Hematopoietic multipotent progenitor cell treated with erythropoietin and hydrocortisone succinate and interleukin-3 and kit ligand, for 6 days (in vitro differentiated cells): ENCODE measurements at places on chromosomes 11 and 22.

- no peak for DNase-seq
Measured at GRCh38 chr11:135046986-135047385, 634.9 kb upstream of the B3GAT1 start.

GRCh38 chr22:31313366-31314147, 21.3 kb upstream of the PIK3IP1 start:
- peak; percentile 71 for DNase-seq

DNA sequence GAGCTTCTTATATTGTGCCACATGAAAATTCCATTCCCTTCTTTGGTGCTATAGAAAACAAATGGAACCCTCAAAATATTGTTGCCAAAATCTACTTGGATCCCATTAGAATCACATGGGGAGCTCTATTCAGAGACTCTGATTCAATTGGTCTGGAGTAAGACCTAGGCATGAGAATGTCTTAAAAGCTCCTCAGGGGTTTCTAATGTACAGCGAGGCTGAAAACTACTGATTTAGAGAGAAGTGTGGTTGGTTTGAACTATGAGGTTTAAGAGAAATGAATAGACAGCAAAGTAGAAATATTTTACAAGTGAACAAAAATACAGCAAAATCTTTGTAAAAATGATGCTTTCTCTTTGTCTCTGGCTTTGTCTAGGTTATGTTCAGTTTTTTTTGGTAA, 514.7 kb downstream of the CNTN5 start:
- DNase-seq, result no peak

- no peak for DNase-seq
Measured at GRCh38 chr22:49533886-49534285, 293.8 kb downstream of the BRD1 start.

DNA sequence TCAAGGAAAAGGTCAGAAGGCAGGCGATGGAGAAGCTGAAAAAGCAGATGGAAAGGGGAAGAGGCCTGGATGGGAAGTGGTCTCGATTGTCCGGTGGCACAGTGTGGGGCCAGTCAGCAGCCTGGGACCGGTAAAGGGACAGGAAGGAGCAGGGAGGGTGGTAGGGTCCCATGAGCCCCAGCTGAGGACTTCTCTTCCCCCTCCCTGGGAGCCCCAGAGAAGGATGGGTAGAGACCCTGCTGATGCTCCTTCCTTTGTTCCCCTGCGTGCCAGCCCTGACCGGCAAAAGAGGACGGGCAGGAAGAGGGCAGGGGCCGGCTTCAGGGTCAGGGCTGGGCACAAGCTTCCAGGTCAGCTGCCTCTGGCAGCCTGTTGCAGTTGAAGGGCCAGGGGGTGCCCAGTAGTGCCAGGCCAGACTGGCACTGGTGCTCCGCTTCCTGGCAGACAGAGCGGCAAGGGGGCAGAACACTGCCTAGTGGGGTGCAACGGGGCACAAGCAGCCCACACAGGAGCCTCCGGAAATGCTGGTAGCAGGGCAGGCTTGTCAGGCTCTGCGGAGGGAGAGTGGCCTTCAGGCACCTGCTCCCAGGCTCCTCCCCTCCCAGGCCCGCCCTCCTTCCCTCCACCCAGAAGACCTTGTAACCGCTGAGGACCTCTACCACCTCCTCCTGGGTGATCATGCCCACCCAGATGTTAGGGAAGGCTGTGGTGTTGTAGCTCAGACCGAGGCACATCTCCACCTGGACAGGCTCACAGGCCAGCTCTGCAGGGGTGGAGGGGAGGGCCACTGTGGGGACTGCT, 739 bp upstream of the C1QTNF5 start:
- DNase-seq, result no peak

DNA sequence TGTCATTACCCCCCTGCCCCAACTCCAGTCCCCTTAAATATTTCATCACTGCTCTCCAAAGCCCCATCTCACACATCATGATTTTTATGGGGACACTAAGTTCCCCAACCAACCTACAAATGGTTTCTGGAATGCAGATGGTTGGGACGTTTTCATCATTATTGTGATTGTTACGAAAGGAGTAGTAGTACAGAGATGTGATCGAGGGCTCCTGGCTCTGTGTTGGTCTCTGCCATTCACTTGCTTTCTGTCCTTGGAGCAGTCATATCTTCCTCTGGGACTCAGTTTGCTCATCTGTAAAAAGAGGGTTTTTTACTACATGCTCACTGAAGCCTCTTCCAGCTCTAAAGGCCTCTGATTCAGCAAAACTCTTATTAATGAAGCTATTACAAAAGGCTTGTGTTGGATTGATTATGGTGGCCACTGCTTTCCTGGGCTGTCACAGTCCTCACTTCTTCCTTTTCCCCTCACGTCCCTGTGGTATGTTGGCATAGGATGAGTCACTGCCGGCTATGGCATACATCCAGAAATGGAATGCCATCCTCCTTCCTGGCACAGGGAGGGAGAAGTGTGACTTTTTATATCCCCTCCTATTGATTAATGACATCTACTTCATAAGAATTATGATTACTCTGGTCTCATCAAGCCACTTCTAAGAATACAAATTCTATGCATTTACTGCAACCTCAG, 593.7 kb downstream of the METTL15 start:
- DNase-seq, result no peak

- no peak for DNase-seq
Measured at GRCh38 chr11:82854242-82854641, 46.0 kb downstream of the PRCP start.

DNA sequence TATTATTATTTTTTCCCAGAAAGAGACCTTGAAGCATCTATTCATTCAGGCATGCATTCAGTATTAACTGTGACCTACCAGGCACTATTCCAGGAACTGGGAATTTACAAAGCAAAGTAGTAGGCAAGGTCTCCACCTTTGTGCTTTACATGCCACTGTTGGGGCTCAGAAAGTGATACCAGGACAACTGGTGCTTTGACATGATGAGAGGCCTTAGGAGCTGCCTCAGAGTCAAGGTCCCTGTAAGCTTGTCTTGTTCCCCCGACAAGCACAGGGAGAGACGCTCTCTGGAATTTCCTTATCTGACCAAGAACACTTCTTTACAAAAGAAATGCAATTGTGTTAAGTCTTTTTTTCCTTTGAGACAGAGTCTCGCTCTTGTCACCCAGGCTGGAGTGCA, 2.3 kb upstream of the HMOX1 start:
- no peak for DNase-seq

DNA sequence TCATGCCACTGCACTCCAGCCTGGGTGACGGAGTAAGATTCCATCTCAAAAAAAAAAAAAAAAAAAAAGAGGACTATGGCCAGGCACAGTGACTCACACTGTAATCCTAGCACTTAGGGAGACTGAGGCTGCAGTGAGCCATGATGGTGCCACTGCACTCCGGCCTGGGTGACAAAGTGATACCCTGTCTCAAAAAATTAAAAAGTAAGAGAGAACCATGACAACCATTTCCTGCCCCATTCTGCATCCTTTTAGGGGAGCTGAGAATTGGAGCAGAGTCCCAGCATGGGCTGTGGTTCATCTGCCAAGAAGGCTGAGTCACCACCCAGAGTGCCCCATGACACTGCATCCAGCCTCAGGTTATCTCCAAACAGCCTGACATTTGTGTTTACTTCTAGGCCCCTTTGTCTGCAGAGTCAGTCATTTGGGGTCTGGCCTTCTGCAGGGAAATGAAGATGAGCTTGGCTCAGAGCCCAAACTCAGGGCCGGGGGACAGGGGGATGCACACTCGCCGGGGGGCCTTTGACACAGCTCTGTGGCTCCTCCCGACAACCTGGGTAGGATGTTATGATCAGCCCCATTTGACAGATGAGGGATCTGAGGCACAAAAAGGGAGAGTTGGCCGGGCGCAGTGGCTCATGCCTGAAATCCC, 4.7 kb downstream of the CSDC2 start:
- DNase-seq, result peak; percentile 92

- DNase-seq, result peak; percentile 82
Measured at GRCh38 chr22:26479792-26480610, 3.6 kb downstream of the HPS4 start.

DNA sequence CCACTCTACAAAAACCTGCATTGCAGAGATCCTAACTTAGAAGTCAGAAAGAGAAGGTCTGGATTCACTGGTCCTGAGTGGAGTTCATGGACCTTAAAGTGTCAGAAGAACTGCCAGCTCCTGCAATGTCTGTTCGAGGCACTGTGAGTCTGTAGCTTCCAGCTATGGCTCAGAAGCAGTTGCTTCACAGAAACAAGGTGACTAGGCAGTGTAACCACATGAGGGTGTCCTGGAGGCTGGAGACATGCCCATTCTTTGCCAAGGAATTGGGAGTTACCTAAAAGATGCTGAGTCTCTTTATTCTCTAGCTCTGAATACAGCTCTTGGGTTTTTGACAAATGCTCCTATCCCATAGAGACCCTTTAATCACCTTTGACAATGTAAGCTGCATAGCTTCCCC, 130.5 kb downstream of the SPON1 start:
- no peak for DNase-seq

- DNase-seq, result no peak
Measured at GRCh38 chr11:66475349-66476172, 4.7 kb upstream of the DPP3 start.

DNA sequence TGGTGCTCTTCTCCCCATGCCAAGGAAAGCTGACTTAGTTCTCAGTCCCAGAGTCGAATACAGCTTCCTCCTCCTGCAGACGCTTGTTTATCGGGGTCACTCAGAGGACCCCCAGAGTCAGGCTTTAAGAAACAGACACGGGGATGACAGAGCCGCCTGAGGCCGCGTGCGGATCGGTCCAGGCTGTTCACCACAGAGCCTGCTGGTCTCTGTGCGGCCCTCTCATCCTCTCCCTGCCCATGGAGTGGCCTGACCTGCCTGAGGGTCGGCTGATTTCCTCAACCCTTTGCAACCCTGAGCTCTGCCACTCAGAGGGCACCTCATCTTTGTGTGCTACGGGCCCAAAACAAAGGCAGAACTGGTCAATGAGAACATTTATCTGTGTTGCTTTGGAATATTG, 2.1 kb downstream of the GAL start:
- DNase-seq, result no peak

- DNase-seq, result peak; percentile 32
Measured at GRCh38 chr22:39174498-39175352, 22.2 kb upstream of the CBX7 start.

DNA sequence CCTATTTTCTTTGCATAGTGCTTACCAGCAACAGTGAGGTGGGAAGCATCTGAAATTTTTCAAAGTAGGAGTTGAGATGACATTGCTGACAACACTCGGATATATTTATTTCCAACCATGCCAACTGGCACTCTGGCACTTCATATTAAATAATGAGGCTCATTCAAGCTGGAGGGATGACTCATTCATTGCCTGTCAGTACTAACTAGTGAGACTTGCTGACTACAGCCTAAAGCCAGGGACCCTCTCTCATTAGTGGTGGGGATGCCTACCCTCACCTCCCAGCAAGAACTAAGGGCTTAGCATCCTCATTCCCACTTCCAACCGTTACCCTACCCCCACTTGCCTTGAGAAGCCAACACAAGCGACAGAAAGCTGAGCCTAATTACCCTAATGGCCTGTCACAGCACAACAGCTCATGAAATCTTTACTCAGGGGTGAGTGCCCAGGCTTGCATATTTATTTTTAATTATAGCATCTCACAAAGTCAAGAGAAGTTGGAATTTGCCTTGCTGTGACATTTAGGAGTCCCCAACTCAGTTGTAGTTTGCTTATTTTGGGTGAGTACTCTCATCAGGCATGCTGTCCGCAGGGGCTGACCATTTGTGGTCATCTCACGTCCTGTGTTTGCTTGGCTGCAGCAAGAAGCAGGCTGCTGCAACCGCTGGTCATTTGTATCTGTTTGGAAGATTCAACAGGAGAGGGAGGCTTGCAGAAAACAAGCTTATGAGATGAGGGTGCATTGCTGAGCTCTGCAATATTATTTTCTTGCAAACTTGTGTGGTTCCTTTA, 181.6 kb upstream of the POU2AF2 start:
- no peak for DNase-seq

- no peak for DNase-seq
Measured at GRCh38 chr11:705646-706438, at the start of gene EPS8L2. Gene EPS8L2, plus strand, starts transcription at chr11:706231. Its CDS starts 3,177 bp downstream, at chr11:709408.

DNA sequence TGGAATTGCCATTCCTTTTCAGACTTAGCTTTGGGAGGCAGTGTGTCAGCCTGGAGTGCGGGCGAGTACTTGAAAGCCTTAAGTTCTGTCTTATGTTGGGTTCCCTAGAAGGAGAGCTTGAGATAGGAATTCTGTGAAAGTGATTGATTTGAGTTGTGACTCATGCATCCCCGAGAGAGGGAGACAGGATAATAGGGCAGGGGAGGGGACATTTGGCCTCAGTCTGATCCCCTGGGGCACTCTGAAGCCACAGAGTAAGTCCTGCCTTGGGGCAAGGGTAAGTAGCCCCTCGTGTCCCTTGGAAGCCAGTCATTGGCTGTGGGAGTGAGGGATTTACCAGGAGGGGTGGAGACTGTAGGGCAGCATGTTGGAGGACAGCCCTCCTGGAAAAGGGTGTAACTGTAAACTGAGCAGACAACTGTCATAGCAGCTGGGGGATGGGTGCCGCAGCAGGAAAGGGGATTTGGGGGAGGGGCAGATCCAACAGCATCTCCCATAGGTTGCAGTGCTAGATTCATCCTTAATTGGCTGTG, 44.0 kb downstream of the KIAA1671 start:
- DNase-seq, result no peak

DNA sequence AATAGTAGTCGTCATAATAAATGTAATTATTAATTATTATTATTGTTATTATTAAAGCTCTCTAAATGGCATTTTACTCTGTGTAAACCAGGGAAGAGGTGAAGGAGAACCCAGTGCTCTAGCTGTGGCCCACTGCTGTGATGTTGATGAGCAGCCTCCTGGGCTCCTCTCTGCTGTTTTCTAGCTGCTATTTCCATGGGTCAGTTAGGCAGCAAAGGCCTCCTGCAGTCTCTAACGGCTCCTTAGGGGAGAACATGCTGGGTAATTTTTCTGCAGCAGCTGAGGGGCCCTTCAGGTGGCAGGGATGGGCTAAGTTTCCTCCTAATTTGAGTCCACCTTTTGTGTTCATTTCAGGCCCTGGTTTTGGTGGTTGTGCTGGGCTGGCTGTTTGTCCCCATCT, 24.6 kb downstream of the SLC5A1 start:
- no peak for DNase-seq

GRCh38 chr11:40290171-40290631, 1169.3 kb downstream of the LRRC4C start:
- DNase-seq, result no peak

GRCh38 chr11:8636127-8636526, 42.1 kb upstream of the STK33 start:
- no peak for DNase-seq

- DNase-seq, result peak; percentile 74
Measured at GRCh38 chr11:47946682-47947559, 33.4 kb upstream of the PTPRJ start.

GRCh38 chr11:134469627-134470026, 57.6 kb upstream of the B3GAT1 start:
- DNase-seq, result peak; percentile 18
